Transverse colon (tissue), 4 donors: ENCODE measurements at places on chromosomes 5 and 9. TPM values are rescaled to one million over a fixed set of nuclear protein-coding genes. Genes with fewer than 3 reads are reported as not detected.

MED10 gene
- total RNA-seq = 25.1 TPM

WDR38 gene
- total RNA-seq = not detected

SMIM33 gene
- not detected for total RNA-seq

FRRS1L gene
- 0.96 TPM for total RNA-seq

CFAP157 gene
- total RNA-seq = not detected

NFIL3 gene
- total RNA-seq = 15.8 TPM

PCDHB15 gene
- 1.1 TPM for total RNA-seq

WDR41 gene
- 20.9 TPM for total RNA-seq

DPH7 gene
- 53.5 TPM for total RNA-seq

NRARP gene
- total RNA-seq = 343 TPM

ACTBL2 gene
- total RNA-seq = not detected

RAD17 gene
- 2.6 TPM for total RNA-seq

TRPM6 gene
- total RNA-seq = 122 TPM

TLX3 gene
- not detected for total RNA-seq

SPATA9 gene
- total RNA-seq = 0.82 TPM

IFNA2 gene
- not detected for total RNA-seq

LCN1 gene
- not detected for total RNA-seq

SHC3 gene
- 4.8 TPM for total RNA-seq

MYORG gene
- total RNA-seq = 113 TPM

SLC2A8 gene
- 37.1 TPM for total RNA-seq

PCDHA3 gene
- not detected for total RNA-seq

CBY3 gene
- total RNA-seq = not detected

OR13C2 gene
- not detected for total RNA-seq

TRIP13 gene
- 0.41 TPM for total RNA-seq

LRRTM2 gene
- 1.1 TPM for total RNA-seq

MARCOL gene
- total RNA-seq = not detected

EQTN gene
- total RNA-seq = not detected

MUSK gene
- 2.7 TPM for total RNA-seq

IL31RA gene
- total RNA-seq = not detected

PTGDS gene
- 15.2 TPM for total RNA-seq

AFAP1L1 gene
- total RNA-seq = 2.8 TPM

IL33 gene
- total RNA-seq = 6.0 TPM

SMIM32 gene
- total RNA-seq = 15.0 TPM

DBN1 gene
- total RNA-seq = 22.9 TPM

REEP2 gene
- total RNA-seq = 3.5 TPM

AGXT2 gene
- total RNA-seq = not detected

BHMT2 gene
- total RNA-seq = 12.1 TPM

IGFBPL1 gene
- not detected for total RNA-seq

SECISBP2 gene
- total RNA-seq = 46.8 TPM

FIBCD1 gene
- total RNA-seq = 1.6 TPM

PPP3R2 gene
- not detected for total RNA-seq

HINT1 gene
- total RNA-seq = 295 TPM

OSMR gene
- 12.5 TPM for total RNA-seq

SURF2 gene
- 16.3 TPM for total RNA-seq

STPG3 gene
- total RNA-seq = not detected

BTNL3 gene
- 47.6 TPM for total RNA-seq

C7 gene
- total RNA-seq = 170 TPM

LCN12 gene
- 1.2 TPM for total RNA-seq

PCDHGA2 gene
- total RNA-seq = 1.9 TPM

ZFP2 gene
- total RNA-seq = not detected

PCDHGC5 gene
- 2.5 TPM for total RNA-seq

TARS1 gene
- 30.1 TPM for total RNA-seq

CAMK2A gene
- total RNA-seq = not detected

TRMO gene
- 25.6 TPM for total RNA-seq

RASGRF2 gene
- 3.0 TPM for total RNA-seq
